ENCODE measurements at places on chromosomes 2 and 18.

DNA sequence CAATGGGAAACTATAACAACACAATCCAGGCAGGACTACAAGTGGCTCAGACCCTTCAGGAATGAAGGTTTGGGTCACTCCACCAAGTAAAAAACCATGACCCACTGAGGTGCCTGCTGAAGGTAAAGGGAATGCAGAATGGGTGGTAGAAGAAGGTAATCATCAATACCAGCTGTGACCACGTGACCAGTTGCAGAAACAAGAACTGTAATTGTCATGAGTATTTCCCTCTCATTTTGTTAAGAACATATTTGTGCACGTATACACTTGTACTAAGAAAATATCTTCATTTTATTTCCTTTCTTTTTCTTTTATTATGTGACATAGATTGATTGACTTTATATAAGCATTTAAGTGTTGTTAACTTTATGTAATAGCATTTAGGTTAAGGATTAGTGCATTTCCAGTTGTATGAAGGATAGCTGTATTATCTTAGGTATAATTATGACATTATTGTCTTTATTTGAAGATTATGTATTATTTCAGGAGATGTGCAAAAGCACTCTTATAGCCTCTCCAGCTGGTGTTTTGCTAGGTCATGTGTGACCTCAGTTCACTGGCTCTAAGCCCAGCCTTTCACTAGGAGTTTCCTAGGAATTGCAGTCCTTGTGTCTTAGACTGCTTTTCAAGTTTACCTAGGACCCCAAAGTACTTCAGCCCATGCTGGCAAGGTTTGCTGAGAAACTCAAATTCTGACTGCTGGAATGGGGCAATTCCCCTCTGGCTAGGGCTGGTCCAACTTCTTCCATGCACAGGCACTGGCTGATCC, 125.7 kb upstream of the DPP10 start:
- no peak for DNase-seq

DNA sequence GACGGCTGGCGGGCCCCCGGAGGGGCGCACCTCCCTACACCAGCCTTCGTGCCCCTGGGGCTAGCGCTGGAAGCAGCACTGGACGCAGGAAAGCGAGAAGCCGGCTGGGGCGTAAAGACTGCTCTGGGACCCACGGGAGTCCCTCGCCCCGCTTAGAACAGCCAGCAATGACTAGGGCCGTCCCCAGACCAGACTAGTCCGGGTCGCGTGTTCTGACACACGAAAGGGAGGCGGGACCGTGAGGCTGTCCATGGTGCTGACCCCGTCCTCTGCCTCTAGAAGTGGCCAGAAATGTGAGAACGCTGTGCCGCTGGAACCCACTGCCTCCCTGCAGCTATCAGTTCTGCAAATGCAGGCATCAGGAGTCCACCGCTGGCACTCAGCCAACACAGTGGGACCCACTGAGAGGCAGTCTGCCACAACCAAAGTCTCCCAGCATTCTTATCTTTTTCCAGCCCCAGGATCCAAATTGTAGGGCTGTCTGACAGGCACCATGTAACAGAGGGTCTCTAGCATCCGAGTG, at the start of gene UCN:
Gene UCN, minus strand, starts transcription at position 87 of the 523 bp plus-strand sequence. CDS start 550 bp downstream, outside the sequence.
- no peak for DNase-seq

- no peak for DNase-seq
Measured at GRCh38 chr2:104539649-104540048, 314.3 kb upstream of the POU3F3 start.

GRCh38 chr2:190105554-190105953, 43.0 kb upstream of the MSTN start:
- no peak for DNase-seq

- no peak for DNase-seq
Measured at GRCh38 chr2:70979180-70979488, 704 bp downstream of the ANKRD53 start.

DNA sequence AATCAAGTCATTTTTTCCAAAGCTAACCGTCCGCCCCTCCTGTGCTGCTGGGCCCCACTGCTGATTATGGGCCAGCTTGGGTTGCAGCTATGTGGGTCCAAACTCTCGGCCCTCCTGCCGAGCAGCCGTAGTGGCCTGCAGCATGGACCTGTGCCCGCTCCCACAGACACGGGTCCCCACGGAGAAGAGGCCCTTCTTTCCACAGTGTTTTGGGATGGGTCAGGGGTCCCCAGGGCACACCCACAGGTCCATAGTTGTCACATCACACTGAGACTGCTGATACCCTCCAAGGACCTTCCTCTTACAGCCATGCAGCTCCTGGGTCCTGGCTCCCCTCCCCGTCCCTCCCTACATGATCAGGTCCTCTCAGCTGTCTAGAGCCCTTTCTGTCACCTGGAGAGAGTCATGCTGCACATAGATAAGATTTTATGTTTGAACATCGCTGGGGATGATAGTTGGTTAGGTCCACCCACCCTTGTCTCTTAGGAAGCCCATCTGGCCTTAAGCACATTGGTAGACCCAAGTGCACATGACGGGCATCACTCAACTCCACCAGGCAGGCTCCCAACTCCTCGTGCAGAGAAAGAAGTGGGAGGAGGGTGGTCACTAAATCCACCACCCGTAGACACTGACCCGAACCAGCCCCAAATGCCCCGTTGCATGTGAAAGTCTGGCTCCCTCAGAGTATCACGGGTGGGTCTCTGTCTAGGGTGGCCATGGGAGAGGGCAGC, 17.5 kb downstream of the GPR55 start:
- DNase-seq = no peak

DNA sequence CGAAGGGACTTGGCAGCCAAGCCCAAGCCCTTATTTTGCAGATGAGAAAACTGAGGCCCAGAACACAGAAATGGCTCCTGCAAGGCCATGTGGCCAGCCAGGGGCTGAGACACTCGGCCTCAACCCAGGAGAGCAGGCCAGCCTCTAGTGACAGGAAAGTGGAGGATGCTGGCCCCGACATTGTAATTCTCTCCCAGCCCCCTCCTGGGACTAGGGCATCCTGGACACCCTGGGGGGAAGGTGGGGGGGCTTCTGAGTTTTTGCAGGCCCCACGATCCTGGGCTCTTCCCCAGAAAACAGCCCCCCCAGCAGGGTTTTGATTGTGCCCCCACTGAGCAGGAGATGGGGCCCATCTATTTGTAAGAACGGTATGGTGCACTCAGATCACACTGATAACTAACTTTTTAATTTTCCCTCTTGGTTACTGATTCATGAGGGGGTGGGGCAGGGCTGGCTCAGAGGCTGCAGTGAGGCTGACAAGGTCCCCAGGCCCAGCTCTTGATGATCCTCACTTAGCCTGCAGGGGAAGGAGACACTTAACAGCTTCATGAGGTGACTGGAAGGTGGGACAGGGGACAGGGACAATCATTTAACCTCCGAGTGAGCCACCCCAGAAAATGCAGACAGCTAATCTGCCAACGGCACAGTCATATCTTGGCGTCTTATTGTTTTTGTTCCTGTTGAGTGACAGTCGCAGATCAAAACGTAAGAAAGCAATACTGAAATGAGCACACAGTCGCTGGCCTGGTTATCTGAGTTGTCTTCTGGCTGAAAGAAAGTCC, 18.9 kb downstream of the SMAD7 start:
- no peak for DNase-seq

- no peak for DNase-seq
Measured at GRCh38 chr18:11089931-11090715, 59.2 kb downstream of the PIEZO2 start.

DNA sequence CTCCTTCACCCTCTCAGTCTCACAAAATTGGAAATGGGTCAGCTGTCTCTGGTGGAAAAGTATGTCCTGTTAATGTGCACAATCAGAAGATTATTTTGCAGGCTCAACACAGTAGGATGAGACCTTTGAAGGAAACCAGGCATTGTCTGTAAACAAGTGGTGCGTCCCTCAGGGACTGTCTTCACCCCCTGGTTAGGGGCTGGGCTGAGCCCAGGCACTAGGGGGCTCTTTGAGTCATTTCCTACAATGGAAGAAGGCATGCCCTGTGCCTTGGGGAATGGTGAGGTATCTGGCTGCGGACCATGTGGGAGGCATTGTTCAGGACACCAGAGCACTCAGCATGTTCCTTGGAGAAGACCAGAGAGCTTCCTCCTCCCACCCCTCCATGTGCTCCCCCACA, 26.8 kb downstream of the PKDCC start:
- DNase-seq = no peak

DNA sequence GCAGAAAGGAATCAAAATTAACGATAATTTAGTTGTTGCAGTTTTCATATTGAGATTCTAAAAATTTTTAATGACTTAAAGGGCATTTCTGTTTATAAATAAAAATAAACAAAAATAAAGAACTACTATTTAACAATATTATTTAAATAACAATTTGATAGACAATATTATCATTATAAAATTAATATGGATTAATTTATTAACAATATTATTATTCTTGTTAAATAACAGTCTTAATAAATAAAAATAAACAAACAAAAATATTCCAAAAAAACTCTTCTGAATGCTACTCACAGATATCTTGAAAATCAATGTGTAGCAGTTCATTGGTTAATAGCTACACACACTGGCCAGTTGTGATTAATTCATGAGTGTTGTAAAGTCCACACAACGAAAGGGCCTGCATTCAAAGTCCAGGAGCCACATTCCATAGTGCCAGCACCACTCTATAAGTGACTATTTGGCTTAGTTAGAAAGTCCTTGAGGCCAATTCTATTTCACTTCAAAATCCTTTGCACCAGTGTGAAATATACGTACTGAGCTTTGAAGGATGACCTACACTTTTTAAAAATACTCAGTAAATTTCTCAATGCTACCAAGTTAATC, 117.1 kb downstream of the ZNF521 start:
- DNase-seq = no peak

DNA sequence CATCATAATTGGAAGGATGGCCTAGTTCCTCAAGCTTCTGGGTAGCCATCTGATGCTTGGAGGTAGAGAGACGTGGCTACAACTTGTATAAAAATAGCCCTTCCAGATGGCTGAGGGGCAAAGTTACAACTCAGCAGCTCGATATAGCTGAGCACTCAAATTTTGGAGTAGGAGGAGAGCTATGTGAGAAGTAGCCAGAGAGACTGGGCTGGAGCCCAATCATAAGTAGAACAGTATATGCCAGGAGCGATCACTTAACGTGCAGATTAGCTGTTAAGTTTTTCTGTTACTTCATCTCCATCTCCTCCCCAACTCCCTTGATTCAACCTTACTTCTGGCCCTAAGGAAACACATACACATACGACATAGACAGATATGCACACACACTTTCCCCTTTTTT, 28.8 kb downstream of the CNRIP1 start:
- DNase-seq = no peak

DNA sequence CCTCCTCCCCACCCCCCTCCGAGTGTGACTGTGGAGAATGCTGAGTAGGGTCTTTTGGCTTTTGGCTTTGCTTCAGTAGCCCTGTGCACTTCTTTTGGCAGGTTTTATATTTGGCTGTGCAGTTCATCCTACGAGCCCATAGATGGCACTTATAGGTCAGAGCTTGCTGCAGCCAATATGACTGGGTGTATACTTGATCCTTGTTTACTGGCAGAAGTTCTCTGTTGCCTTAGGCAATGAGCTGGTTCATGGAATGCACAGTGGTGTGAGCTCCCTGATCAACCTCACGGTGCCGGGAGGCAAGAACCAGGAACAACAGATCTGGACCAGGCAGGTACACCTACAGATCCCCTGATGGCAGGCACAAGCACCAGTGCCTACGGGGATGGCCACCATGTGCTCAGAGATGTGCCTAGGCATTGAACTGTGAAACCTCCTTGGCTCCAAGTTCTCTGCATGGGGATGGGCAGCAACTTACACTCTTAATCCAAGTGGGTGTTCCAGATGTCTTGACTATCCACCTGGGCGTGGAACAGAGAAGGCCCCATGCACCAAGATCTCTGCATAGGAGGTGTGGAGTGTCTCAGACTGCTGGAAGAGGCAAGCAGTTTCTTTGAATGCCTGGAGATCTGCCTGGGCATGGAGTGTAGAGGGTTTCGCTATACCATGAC, 190.4 kb downstream of the KIAA1328 start:
- DNase-seq = no peak

- no peak for DNase-seq
Measured at GRCh38 chr18:44900627-44901026, 219.9 kb downstream of the SETBP1 start.

GRCh38 chr2:8015848-8016600, 665.8 kb upstream of the ID2 start:
- no peak for DNase-seq

DNA sequence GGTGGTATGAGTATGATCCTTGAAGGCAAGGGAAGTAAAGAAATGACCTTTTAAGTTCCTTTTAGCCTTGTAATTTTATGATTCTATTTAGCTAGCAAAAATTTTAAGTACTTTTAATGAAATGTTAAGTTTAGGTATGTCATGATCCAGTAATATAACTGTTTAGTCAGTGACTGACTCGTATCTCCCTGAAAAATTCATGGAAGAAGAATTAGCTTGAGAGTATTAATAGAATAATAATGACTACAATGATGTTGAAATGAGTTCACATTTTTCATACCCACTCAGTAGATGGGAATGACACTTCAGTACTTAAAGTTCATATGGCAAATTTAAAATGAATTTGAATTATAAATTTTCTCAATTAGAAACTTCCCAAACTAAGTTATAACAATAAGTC, 14.6 kb downstream of the RAB3GAP1 start:
- DNase-seq = no peak

DNA sequence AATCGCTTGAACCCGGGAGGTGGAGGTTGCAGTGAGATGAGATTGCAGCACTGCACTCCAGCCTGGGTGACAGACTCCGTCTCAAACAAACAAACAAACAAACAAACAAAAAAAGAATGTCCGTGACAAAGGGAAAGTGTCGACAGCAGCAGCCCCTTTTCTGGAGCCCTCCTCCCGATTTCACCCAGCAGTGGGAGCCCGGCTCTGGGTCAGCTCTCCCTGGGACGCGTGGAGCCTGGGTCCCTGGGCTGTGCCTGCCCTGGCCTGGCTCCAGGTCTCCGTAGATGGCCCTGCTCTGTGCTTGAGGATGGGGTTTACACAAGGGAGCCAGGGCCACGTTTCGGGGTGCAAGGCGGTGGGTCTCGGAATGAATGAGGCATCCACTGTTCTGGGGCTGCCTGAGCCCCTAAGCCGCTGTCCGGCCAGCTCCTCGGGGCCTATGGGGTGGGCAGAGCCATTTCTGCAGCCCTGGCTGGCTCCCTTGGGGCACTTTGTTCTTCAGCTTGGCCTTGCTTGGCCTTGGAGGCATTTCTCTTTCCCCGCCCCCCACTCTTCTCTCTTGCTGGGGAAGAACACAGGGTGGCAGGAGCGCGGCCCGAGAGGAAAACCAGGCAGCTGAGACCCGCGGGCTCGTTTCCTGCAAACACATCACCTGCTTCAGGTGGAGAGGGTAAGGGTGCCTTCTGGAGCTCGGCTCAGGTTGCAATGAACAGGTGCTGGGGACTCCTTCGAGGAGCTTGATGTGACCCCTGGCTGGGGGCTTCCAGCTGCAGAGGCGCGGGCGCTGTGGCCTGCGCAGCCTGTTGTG, 29.1 kb downstream of the RTP5 start:
- DNase-seq = no peak
